Femur (tissue), 1 donor: ENCODE measurements at places on chromosomes 6 and 20.

DNA sequence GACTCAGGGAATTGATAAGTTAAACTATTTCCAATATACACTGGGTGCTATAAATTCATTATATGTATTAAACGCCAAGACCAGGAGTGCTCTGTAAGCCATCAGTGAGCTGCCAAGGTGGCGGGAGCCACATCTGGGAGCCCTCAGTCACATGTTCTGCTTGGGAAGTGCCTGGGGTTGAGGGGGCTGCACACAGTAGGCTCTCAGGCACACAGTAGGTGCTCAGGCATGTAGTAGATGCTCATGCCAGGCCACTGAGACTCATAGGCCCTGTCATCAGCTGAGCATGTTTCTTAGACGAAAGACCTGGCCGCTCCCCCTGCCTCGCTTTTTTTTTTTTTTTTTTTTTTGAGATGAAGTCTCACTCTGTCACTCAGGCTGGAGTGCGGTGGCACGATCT is 83.3 kb upstream of the BHLHE23 start:
- peak; percentile 4 for DNase-seq

GRCh38 chr6:150527100-150527499 is 72.6 kb upstream of the PLEKHG1 start:
- no peak for DNase-seq

DNA sequence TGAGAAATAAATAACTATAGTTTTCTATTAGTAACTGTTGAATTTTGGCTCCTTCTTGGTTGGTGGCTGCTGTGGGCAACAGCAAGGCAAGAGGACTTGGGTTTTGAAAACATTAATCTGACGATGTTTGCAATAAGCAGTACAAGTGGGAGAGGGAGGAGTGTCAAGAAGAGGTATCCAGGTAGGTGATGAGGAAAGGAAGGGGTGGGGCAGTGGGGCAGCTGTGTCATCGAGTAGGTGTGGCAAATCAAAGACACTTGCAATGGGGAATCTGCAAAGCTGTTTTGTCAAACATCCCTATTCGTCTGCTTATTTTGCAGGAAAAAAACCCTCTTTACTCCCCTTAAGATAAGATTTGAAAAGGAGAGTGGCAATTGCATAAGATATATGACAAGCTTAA is 171.9 kb upstream of the MAP3K7 start:
- no peak for DNase-seq

DNA sequence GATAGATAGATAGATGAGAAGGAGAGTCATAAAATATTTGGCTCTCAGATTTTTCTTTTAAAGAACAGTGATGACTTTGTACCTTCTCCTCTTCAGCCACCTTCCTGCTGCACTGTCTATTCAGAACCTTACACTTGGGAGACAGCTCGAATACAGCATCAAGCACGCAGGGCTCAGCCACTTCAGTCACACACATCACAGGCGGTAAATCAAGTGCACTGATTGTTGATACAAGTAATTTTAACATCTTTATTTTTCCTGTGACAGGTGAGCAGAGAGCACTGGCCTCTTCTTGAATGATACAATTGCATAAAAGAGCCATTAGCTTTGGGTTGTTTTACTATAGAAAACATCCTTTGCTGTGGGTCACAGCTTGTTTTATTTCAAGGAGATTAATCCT is 1118.5 kb upstream of the EYS start:
- DNase-seq = no peak

- DNase-seq = no peak
These were observed 604.6 kb upstream of the IMPG1 start for GRCh38 chr6:76677017-76677416.

DNA sequence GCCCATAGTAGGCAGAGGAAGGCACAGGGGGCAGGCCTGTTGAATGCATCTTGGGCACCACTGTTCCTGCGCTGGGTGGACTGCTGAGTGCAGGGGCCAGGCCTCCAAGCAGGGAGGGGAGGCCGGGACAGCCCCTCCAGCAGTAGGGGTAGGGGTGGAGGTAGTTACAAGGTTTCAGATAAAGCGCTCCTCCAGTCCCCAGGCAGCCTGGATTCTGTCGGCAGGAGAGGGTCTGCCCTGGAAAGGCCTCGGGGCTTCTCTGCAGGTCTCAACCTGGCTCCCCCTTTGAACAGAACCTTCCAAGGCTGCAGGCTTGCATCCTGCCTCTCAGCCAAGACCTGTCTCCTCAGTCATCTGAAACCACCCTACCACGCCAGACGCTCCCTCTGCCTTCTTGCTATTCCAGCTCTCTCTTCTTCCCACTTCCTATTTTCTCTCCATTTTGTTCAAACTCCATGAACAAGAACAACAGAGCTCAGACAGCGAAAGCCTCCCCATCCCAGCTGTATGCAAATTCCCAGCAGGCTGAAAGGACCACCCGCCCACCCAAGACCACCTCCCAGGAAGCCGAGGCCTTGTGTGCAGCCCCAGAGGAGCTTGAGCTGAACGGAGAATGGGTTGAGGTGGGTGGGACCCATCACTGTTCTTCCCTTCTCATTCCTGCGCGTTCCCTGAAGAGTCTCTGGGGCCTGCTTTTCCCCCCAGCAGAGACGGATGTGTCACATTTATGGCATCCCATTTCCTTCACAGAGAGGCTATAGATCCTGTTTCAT is 1.4 kb downstream of the MLN start:
- no peak for DNase-seq

- no peak for DNase-seq
These were observed 21.9 kb downstream of the SAMD5 start for GRCh38 chr6:147530132-147531060.

DNA sequence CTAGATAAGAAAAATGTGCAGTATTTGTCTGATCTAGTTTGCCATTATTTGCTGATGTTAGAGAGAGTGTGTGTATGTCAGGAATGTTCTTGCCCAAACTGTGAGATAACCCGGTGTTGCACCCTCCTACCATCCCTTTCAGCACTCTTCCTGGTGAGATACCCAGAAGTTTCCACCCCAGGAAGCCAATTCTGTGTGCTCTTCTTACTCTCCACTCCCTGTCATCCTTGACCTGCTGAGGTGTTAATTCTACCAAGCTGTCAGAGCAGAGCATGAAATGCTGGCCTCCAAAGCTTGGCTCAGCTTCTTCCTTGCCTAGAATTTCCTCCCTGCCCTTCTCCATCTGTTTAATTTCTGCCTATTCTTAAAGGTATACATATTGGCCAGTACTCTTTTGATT is 237.3 kb upstream of the CNR1 start:
- no peak for DNase-seq

- DNase-seq = no peak
These were observed 5.4 kb upstream of the ZBTB12 start for GRCh38 chr6:31907158-31907813.

DNA sequence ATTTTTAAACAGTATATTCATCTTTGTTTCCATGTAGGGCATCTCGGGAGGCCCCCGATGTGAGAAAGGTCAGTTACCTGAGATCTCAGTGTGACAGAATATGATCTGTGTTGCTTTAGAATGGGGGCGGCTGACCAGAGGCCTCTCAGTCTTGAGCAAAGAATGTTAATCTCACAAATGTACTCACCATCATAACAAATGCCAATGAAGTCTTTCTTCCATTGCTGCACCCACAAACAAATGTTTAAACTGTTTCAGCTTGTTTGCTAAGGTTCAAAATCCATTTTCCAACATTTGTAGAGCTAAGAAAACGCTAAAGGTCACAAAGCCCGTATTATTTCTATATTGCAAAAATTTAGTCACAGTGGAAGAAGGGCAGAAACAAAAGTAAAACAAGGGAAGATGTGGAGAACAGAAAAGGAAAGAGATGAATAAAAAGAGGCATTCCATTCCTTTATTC is 31.8 kb downstream of the ELOVL2 start:
- DNase-seq = no peak

- DNase-seq = no peak
These were observed 324.2 kb upstream of the PREP start for GRCh38 chr6:105726902-105727655.

DNA sequence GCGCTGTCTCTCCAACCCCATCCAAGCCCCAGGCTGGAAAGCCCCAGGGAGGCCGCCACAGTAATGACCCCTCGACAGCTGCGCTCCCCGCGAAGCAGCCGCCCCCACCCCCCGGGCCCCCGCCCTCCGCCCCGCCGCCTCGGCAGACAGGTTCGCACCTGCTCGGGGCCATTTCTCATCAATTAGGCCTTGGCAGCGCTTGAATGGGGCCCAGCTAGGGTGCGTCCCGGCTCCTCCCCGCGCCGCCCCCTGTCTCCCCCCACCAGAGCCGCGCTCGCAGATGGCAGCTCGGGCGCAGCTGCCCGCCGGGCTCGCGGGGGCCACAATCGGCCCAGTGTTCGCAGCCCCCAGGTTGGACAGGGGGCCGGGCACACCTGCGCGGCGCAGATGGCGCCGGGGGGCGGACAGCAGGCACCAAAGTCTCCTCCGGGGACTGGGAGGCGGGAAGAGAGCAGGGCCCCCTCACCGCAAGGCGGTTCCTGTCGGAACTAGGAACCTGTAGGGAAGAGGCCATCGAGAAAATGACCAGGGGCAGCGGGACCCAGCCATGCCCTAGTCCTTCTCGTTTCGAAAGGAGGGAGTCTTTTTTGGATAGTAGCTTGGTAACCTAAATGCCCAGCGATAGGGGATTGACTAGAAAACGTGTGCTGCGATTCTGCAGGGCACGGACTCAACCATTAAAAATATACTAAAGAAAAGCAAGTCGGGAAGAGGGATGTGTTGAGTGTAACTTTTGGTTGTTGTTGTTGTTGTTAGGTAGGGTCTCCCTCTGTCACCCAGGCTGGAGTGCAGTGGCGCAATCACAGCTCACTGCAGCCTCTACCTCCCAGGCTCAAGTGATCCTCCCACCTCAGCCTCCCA is 83.2 kb upstream of the EYA2 start:
- DNase-seq = peak; percentile 59

GRCh38 chr20:9615766-9616454 is 101.5 kb downstream of the LAMP5 start:
- DNase-seq = no peak

GRCh38 chr6:125699591-125699990 is 49.8 kb upstream of the HEY2 start:
- no peak for DNase-seq

DNA sequence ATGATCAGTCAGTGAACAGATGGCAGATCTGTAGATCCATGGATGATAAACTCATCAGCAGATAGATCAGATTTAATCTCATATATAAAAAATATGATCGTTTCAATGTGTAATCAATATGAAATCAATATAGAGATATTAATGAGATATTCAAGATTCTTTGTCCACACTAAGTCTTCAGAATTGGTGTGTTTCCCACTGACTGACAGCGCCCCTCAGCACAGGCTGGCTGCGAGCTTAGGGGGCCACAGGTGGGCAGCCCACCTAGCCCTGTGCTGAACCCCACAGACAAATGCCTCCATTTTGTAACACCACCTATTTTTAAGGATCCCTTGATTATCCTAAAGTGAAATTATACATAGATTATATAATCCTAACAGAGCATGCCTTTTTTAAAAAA is 32.3 kb downstream of the FRMD1 start:
- no peak for DNase-seq

DNA sequence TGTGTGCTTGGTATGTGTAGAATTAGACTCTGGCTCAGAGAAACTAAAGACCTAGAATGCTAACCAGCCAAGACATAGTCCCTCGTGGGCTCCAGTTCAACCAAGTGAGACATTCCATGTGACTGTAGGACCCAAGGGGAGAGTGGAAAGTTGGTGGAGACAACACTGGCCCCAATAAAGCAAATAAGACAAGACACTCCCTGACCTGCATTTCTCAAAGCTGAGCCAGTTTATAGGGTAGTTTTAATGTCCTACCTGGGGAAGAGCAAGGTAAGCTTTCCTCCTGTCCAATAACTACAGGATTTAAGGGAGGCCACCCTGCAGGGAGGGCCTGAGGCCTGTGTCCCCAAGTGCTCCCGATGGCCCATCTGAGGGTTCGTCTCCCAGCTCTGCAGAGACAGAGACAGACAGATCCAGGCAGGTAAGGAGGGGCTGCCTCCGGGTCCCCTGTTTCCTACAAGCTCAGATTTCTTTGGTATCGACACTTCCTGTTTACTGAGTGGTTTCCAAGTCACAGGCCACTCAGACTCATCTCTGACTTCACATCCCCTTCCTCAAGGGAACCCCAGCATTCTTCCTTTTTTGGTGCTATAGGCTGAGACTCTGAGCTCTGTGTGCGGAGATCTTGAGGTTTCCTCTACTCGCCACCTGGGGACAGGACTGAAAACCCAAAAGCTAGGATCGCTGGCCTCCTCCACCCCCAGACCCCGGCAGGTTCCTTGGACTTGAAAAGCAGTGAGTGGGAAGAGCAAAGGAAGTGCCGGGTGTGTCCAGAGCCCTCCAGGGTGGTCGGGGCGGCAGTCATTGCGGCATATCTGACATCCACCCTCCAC is 92.4 kb downstream of the PRND start:
- DNase-seq = peak; percentile 57

- DNase-seq = no peak
These were observed 19.9 kb downstream of the GLYATL3 start for GRCh38 chr6:49519660-49520059.

GRCh38 chr20:49892817-49893216 is 22.5 kb downstream of the SPATA2 start:
- DNase-seq = no peak

GRCh38 chr20:49447946-49448809 is 34.3 kb downstream of the KCNB1 start:
- DNase-seq = peak; percentile 52

GRCh38 chr6:706146-706545 is 13.2 kb upstream of the EXOC2 start:
- no peak for DNase-seq

DNA sequence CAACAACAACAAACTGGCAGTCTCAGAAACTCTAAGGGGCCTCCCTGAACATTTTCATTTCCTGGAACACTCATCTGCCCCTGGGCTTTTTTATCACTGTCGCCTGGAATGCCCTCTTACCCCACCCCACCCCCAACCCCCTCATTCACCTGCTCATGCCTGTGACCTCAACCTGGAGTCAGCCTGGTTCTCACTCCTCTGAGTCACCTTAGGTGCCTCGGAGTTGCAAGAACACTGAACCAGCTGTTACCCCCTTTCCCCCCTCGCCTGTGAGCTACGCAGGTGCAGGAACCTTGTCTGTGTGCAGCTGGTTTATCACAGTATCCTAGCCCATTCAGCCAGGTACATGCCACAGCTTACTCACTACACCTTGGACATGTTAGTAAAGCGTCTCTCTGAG is 12.8 kb upstream of the SNAI1 start:
- DNase-seq = no peak

GRCh38 chr6:46502486-46503119 is 11.4 kb upstream of the RCAN2 start:
- DNase-seq = no peak

DNA sequence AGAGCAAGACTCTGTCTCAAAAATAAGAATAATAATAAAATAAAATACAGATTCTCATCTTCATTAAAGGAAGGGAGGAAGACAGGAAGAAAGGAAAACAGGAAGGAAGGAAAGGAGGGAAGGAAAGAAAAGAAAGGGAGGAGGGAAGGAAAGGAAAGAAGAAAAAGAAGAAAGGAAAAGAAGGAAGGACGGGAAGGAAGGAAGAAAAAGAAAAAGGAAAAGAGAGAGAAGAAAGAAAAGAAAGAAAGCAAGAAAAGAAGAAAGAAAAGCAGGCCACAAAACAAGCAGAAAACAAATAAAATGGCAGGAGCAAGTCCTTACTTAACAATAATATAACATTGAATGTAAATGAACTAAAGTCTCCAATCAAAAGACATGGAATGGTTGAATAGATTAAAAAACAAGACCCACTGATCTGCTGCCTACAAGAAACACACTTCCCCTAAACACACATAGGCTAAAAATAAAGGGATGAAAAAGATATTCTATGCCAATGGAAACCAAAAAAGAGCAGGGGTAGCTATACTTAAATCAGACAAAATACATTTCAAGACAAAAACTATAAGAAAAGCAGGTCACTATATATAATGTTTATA is 60.4 kb downstream of the ZFP64 start:
- DNase-seq = no peak
